CD4-positive, alpha-beta T cell treated with Interferon gamma for 1 hour (primary cell): ENCODE measurements at places on chromosomes 2 and 18.

GRCh38 chr2:49988276-49988675 is 834.0 kb upstream of the FSHR start:
- no peak for DNase-seq

GRCh38 chr2:11871421-11871820 is 125.0 kb downstream of the LPIN1 start:
- DNase-seq, result no peak

GRCh38 chr2:111966241-111966640 is 67.8 kb downstream of the MERTK start:
- DNase-seq, result no peak

- DNase-seq, result no peak
Measured at GRCh38 chr2:226118471-226119429, 680.9 kb downstream of the IRS1 start.

GRCh38 chr2:172198908-172199307 is 96.2 kb upstream of the DLX2 start:
- no peak for DNase-seq

GRCh38 chr18:40210696-40211095 is 1744.3 kb upstream of the PIK3C3 start:
- DNase-seq, result no peak

DNA sequence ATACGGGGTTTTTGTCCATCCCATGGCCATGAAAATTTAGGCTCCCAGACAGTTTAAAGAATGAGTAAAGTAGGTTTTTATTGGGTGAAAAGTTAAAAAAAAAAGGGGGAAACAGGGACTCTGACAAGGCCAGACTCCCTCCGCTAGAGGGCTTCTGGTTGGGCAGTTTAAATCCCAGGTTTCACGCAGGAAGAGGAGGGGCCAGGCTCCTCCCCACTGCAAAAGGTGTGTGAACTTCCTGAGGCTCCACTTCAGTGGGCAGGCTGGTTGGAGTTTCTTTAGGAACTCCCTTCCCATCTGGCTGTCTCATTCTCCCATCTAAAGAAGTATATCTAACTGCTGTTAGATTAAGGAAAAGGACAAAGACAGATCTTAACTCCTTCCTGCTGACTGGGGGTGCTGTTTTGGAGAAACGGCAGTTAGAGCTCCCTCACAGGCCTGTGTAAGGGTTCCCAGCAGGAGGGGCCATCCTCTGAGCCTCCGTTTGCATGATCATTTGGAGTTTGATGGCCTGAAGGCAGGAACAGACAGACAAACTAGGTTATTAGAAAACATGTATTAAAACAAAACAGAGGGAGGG is 1160.7 kb downstream of the CNTNAP5 start:
- no peak for DNase-seq

DNA sequence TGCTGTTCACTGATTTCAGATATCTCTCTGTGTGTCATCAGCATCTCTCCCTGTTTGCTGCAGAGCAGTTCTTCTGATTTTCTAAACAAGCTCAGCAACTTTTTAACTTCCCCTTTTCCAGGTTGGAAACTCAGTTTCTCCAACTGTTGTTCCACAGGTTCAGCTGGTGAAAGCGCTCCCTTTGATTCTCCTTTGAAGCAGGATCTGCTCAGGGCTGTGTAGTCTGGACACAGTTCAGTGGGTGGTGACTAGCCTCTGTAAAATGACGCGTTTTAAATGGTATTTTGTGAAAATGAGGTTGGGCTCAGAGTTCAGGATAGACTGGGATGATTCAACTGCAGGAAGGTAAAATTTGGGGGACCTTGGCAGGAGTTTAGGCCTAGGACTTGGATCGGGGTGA is 106.3 kb downstream of the TRIM43 start:
- no peak for DNase-seq

GRCh38 chr2:224601923-224602322 is 16.8 kb upstream of the CUL3 start:
- DNase-seq, result no peak

DNA sequence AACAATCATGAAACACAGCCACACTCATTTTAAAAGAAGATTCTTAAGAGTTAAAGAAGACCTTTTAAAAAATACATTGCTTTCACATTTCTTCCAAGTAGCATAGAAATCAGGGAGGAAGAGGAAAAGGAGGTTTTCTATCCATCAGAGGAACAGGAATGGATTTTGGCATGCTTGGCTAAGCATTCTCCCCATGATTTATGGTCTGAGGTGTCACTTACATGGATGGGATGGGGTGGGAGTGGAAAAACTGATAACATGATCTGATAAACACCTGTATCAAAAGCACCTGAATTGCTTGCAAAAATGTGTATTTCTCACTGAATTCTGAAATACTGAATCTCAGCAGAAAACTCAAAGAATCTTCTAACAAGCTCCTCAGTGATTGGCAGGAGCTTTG is 265.9 kb downstream of the NRXN1 start:
- no peak for DNase-seq

DNA sequence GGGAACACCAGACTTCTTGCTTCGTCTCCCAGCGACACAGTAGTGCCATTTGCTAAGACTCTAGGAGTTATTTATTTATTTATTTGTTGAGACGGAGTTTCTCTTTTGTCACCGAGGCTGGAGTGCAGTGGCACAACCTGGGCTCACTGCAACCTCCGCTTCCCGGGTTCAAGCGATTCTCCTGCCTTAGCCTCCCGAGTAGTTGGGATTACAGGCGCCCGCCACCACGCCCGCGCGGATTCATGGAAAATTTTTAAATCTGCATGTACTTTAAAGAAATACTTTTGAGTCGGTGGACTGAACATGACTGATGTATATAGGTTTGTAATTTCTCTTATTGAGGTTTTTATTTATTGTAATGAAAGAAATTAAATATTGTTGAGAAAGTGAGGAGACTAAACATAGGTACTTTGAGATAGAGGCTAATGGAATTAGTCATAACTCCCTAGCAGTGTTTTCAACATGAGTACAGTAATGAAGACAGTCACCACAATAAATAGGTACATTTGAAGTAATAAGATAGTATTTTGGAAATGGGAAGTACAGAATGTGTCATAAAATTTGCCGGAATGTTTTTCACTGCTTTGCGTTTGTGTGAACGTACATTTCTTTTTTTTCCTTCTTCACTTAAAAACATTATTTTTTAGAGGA is 983 bp downstream of the MTX2 start:
- DNase-seq, result no peak

GRCh38 chr2:43169099-43169945 is 57.1 kb downstream of the ZFP36L2 start:
- DNase-seq, result peak; percentile 78
